ENCODE measurements at places on chromosomes 1 and 21.

- DNase-seq, result no peak
Observed at GRCh38 chr1:119935373-119935772, 39.1 kb upstream of the ADAM30 start.

GRCh38 chr21:38839328-38840286, 33.9 kb downstream of the ETS2 start:
- no peak for DNase-seq

- DNase-seq, result no peak
Observed at GRCh38 chr1:19495799-19496526, 10.6 kb upstream of the CAPZB start.

- DNase-seq, result no peak
Observed at GRCh38 chr1:116763116-116763786, 9.0 kb downstream of the CD2 start.

- no peak for DNase-seq
Observed at GRCh38 chr1:107501081-107501605, 360.3 kb downstream of the NTNG1 start.

DNA sequence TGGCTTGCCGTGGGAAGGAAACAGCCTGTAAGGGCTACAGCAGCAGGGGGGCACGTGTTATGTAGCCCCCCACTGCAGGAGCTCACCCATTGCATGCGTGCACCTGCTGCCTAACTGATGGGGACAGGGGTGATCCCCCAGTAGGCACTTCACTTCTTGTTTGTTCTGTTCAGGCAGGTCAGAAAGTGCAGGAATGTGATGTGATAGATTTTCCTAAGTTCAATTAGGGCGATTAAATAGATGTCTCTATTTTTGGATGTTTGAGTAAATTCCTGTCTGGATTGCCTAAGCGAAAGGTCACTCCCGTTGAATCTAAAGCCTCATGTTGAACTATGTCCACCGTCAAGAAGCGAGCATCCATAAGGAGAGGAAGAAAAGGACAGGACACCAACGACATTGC, 78.8 kb upstream of the LPGAT1 start:
- DNase-seq, result no peak

DNA sequence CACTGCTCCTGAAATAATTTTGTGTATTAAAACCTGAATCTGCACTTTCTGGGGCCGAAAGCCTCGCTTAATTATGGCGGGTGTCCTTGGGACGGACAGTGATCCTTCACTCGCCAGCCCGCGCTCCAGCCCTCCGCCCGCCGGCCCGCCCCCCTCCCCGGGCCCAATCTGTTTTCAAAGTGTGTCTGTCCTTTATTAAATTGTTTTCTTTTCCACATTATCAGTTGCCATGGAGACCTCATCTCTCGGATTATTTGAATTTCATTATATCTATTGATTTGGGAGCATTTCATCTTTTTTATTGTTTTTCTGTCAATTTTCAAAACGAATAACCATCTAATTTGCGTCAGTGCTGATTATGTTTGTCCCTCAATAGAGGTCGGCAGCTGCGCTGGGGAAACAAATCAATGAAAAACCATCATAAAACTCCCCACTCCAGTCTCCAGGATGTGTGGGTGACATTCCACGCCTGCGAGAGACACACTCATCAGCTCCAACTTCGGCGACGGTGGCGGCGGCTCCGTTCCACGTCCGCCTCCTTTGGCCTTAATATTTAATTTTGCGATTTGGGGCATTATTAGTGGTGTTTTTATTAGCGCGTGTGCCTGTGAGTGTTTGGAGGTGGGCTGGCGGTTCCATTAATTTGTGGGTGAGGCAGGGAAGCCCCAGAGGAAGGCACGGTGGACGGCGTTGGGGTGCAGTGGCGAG, 123.9 kb downstream of the CASZ1 start:
- no peak for DNase-seq

GRCh38 chr1:65527707-65528503, 107.4 kb downstream of the LEPR start:
- peak; percentile 27 for DNase-seq

DNA sequence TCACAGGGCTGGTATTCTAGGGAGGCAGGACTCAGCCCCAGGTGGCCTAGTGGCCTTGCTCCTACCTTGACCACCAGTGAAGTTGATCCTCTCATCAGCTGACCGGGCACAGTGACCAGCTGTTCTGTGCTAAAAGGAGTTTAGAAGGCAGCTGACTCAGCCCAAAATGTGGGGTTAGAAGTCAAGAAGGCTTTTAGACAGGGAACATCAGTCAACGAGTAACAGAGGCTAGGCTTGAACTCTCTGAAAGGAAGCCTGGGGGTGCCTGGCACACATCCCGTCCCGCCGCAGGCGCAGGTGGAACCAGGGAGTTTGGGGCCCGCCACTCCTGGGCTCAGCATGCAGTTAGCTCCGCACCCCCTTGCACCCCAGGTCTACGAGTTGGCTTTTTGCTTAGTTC, 114.9 kb upstream of the SLC45A1 start:
- no peak for DNase-seq

DNA sequence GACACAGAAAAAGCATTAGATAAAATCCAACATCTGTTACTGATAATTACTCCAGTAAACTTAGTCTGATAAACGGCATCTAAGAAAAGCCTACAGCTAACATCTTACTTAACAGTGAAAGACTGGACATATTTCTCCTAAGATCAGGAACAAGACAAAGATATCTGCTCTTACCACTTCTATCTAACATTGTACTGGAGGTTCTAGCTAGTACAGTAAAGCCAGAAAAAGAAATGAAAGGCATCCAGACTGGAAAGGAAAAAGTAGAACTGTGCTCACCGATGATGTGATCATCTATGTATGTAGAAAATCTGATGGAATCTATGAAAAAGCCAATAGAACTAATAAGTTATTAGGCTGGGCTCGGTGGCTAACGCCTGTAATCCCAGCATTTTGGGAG, 21.7 kb downstream of the NEXN start:
- DNase-seq, result no peak

- no peak for DNase-seq
Observed at GRCh38 chr1:208151728-208152598, 92.2 kb downstream of the PLXNA2 start.

DNA sequence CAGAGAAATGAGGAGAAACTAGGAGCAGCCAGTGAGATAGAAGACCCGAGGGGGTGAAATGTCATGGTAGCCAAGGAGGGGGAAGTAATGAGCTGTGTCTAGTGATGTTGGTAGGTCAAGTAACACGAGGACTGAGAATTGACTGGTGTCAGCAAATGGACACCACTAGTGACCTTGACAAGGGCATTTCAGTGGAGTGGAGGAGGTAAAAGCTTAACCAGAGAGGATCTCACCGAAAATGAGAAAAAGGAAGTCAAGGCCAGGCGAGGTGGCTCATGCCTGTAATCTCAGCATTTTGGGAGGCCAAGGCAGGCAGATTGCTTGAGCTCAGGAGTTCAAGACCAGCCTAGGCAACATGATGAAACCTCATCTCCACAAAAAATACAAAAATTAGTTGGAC, 3.0 kb upstream of the ZYG11B start:
- no peak for DNase-seq

DNA sequence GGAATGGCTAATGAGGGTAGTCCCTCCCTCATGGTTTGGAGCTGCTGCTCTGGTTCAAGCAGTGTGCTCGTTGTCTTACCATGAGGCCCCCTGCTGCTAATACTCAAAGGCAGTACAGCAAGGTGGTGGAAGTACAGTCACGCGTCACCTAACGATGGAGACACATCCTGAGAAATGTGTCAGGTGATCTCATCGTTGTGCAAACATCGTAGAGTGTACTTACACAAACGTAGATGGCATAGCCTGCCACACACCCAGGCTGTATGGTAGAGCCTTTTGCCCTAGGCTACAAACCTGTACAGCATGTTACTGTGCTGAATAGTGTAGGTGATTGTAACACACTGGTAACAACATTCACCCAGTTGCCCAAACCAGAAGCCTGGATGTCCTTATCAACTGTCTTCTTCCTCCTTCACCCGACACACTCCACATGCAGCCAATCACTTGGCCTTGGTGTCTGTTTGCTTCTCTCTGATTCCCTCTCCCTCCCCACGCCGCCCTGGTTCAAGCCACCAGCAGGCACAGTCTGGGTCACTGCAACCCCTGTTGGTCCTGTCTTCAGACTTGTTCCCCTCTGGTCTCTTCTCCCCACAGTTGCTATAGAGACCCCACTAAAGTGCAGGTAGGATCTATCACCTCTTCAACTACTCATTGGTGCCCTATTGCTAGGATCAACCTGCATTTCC, 6.0 kb upstream of the KCNA2 start:
- DNase-seq, result no peak

DNA sequence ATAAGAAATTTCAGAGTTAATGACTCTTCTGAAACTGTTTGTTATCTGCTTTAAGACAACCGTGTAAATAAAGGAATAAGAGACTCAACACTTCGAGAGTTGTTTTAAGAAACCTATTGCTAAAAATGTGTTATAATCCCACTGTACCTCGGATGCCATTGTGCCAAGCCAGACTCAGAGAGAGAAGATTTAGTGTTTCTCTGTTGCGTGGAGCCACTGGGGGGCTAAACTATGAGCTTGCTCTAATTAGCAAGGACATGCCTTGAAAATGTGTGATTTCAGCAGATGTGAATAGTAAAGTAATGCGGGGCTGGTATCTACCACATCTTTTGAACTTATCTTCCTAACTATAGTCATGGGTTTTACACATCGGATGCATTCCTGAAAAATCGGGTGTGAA, 56.2 kb upstream of the TARBP1 start:
- DNase-seq, result no peak

DNA sequence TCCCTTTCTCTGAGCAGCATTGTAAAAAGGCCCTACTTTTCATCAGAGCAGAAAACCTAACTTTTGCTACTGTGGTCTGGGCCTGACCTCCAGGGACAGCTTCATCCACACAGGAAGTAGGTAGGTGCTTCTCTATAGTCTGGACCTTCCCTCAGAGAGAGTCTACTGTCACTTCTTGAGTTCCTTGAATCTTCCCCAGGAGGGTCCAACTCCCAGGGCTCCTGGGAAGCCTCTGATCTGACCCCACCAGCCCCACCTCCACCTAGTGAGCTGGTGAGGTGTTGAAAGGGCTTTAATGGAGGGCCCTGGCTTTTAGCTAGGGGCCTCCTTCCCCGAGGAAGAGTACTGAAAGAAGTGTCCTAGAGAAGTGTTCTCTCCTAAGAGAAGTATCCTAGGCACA, 2.7 kb upstream of the VANGL2 start:
- no peak for DNase-seq

DNA sequence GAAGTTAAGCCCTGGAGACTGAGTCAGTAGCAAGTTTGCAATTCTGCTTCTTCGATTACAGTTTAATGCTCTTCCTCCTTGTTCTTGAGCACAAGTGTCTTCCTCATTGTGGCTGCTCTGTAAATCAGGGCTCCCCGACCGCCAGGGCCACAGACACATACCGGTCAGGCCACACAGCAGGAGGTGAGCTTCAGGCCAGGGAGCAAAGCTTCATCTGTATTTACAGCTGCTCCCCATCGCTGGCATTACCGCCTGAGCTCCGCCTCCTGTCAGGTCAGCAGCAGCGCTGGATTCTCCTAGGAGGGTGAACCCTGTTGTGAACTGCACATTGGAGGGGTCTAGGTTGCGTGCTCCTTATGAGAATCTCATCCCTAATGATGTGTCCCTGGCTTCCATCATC, 1.7 kb upstream of the TRAPPC10 start:
- no peak for DNase-seq

GRCh38 chr1:89008511-89008910, 14.2 kb downstream of the GBP3 start:
- no peak for DNase-seq

GRCh38 chr1:94738371-94738770, 81.8 kb upstream of the SLC44A3 start:
- no peak for DNase-seq

DNA sequence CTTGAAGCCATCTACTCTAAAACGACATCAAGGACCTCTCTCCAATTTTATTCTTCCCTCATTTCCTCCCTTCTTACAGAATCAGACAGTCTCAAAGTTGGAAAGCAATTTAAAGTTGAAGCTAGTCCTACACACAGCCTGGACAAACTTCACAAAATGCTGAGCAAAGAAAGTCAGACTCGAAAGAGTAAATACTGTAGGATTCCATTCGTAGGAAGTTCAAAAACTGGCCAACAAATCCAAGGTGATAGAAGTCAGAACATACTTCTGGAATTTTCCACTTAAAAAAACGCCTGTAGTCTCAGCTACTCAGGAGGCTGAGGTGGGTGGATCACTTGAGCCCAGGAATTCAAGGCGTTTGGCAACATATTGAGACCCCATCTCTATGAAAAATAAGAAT, 19.6 kb downstream of the SYF2 start:
- DNase-seq, result no peak

DNA sequence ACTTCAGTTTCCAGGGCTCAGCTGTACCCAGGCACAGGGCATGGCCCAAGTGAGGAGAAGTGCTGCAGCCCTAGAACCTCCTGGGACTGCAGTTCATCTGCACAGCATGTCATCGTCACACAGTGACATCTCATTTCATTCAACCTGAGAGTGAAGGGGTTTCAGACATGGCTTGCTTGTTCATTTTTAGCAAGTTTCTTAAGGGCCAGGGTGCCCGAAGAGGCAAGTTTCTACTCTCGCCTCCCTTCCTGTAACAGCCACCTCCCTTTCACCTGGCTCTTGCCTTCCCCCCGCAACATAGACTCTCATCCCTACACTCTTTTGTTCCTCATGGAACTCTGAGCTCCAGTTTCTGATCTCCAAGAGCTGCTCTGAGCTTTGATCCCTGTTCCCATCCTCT, 108.1 kb downstream of the C1orf21 start:
- DNase-seq, result no peak

- no peak for DNase-seq
Observed at GRCh38 chr1:204096931-204097330, 24.0 kb downstream of the SOX13 start.

- no peak for DNase-seq
Observed at GRCh38 chr21:45844181-45844580, 137.4 kb upstream of the COL6A1 start.

DNA sequence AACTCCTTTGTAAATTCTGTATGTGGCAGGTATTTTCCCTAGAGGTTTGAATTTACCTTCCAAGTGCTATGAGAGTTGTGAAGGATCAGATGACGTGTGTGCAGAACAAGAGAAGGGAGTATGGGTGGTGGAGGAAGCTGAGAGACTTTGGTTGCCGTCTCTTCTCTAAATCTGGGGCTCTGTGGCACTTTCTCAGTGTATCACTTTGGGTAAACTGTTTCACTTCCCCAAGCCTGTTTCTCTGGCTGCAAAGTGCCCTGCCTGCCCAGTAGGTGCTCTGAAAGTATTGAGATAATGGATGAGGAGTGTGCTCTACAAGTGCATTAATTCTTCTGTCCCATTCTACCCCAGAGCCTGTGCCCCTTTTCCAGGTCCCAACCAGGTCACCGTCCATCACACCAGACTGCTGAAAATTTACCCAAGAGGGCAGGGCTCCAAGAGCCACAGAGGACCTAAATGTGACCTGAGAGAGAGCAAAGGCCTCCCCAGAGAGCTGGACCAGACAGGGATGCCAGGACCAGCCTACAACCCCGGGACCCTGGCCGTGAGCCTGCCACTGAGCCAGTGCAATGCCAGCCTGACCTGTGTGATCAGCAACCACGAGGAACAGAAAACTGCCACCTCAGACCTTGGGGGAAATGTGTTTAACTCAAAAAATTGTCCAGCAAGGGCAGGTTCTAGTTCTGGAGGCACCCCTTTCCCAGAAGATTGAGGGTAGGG, 131.6 kb upstream of the ETV3 start:
- no peak for DNase-seq

- DNase-seq, result no peak
Observed at GRCh38 chr1:90579212-90579802, 137.8 kb downstream of the BARHL2 start.

GRCh38 chr21:41750532-41751151, 16.2 kb downstream of the RIPK4 start:
- no peak for DNase-seq

GRCh38 chr1:84619383-84620102, 45.3 kb upstream of the CTBS start:
- DNase-seq, result no peak

- no peak for DNase-seq
Observed at GRCh38 chr1:224193319-224193966, 10.4 kb downstream of the DEGS1 start.
